Amniotic epithelial cell (primary cell): ENCODE measurements at places on chromosomes 6 and 20.
A peak's percentile ranks its signal among the peaks of the same experiment; 100 is the strongest.

- peak; percentile 3 for DNase-seq
These were observed 264.3 kb upstream of the RIMS1 start for GRCh38 chr6:71621918-71622519.

GRCh38 chr6:106254636-106255035, 70.9 kb downstream of the ATG5 start:
- peak; percentile 62 for DNase-seq

GRCh38 chr20:37673444-37673843, 20.4 kb upstream of the CTNNBL1 start:
- no peak for DNase-seq

GRCh38 chr6:106546691-106547414, 82.4 kb downstream of the RTN4IP1 start:
- peak; percentile 84 for DNase-seq

DNA sequence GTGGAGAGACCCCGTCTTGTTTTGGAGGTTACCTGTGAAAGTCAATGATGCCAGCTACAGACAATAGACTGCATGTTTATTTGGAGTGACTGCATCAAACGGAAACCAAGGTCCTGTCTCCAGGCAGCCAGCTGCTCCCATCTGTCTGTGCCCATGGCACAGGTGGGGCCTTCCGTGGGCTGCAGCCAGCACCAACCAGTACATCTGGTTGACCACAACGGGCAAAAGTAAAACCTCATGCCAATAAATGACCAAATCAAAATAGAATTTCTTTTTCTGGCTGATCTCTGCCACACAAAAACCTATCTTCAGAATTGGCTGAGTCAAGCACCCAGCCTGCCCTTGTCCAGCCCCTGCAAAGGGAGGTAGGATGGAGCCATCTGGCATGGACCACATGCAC, 33.5 kb downstream of the DLL1 start:
- DNase-seq = no peak

DNA sequence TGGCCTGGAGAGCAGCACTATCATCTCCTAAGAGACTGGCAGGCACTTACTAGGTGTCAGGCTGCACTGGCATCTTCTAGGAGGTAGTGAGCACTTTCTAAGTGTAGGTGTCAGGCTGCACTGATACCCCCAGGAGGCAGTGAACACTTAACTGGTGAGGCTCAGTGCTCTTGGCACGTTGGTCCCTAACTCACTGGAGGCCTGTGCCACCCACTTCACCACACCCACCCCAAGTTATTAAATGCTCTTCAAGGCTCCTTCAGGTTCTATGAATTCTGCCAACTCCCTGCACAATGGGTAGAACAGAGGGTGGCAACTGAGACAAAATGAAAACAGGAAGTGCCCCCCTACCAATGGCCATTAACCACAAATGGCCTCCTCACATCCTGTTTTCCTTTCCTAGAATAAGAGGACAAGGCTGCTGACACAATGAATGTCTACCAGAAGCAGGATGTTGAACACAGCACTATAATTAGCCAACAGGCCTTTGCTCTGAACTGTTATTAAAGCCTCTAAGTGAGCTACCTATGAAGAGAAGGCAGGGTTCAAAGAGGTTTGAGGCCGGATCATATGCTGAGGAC, 29.4 kb downstream of the NCOA5 start:
- no peak for DNase-seq

DNA sequence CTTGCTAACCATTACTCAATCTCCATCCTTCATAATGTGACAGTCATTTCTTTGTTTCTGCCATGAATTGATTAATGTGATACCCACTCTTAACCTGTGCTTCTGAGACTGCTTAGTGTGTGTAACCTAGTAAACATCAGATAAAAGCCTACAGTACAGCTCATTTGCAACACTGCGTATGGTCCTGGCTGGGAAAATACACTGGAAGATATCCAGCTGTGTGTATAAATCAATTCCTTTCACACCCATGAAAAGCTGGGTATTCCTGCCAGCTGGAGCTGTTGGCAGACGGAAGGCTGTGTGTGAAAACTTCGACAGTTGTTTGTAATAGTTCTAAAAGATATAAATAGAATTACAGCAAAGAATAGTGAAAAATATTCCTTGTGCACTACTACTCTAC, 509.2 kb downstream of the FRK start:
- no peak for DNase-seq

GRCh38 chr6:36320475-36320874, 16.2 kb downstream of the BNIP5 start:
- peak; percentile 22 for DNase-seq

GRCh38 chr6:35747877-35748276, 11.0 kb downstream of the ARMC12 start:
- no peak for DNase-seq

DNA sequence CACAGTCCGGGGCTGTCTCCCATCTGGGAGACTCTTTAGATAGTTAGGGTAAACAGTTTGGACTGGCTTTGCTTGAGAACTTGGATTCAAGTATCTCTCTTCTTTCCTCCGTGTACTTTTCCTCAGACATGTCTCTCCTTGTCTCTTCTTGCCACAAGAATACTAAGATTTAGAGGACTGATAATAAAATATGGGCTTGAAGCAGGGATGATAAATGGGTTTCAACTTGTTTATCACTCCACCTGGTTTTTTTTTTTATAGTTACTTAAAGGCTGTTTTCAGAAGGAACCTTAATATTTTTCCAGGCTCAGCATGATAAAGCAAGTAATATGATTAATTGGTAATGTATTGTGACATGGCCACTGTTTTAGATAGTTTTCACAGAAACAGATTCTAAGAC, 40.9 kb upstream of the KIF13A start:
- DNase-seq = no peak

- no peak for DNase-seq
These were observed 189.7 kb downstream of the SYNDIG1 start for GRCh38 chr20:24658920-24659660.

DNA sequence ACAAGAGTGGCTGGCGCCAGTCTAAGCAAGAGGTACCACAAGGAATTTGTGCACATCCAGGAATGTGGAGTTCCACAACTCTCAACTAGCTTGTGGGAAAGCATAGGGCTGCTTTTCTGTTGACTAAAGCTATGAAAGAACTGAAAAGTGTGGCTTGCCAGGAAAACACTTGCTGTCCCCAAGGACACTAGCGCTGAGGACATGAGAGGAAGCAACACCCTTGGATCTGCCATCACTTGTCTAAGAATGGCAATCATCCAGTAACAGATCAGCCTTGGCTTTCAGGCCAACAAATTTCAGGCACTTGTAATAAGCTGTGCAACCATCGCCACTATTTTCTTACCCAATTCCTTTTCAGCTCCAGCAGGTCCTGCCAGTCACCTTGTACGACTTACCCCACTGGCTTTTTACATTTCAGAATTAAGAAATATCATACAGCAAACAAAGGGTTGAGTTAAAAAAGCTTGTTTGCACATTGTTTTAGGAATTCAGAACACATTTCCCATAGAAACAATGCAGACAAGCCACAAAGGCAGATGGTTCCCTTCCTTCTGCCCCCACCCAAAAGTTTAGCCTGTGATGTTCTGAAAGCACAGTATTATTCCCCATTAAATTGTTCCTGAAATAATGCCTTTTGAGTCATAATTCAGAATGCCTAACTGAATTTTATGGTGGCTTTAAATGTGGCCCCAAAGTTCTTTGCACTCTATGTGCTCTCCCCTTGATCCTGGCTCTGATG, 57.9 kb upstream of the SSTR4 start:
- peak; percentile 3 for DNase-seq

- peak; percentile 31 for DNase-seq
These were observed 47.5 kb downstream of the CD83 start for GRCh38 chr6:14165091-14165490.

GRCh38 chr20:58875541-58876134, 23.1 kb downstream of the GNAS start:
- peak; percentile 47 for DNase-seq

DNA sequence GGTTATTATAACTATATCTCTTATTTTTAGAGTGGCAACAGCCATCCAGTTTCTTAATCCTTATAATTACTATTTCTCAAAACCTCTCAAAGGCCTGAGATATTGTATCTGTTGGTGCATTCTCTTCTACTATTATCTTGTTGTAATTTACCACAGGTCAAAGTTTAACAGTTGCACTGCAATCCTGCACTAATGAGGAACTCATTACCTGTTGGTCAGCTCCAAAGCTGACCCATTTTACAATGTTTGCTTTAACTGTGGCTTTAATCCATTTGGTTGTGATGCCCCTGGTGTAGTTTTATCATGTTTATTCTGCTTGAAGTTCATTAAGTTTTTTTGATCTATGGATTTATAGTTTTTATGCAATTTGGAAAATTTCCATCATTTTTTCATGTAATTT, 6.3 kb upstream of the ADGB start:
- no peak for DNase-seq

DNA sequence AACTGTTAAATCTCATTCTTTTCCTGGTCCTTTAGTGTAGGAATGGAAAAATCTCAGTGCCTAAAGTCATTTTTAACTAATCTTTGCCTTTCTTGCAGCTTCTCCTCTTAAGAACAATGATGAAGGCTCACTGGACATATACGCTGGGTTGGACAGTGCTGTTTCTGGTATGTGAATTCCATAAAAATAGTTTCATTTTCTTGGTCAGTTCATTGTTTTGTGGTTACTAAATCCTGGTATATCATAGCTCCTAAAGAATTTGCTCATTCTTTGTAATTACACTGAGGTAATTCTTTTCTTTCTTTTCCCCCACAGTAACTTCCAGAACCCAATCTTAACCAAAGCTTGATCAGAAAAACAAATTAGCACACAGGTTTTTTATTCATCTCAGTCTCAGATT, 23.4 kb downstream of the CASP8AP2 start:
- peak; percentile 73 for DNase-seq

- DNase-seq = no peak
These were observed 18.1 kb downstream of the PLEKHG1 start for GRCh38 chr6:150617496-150618460.

GRCh38 chr6:32154514-32155161, 697 bp downstream of the PPT2 start:
- DNase-seq = peak; percentile 54

DNA sequence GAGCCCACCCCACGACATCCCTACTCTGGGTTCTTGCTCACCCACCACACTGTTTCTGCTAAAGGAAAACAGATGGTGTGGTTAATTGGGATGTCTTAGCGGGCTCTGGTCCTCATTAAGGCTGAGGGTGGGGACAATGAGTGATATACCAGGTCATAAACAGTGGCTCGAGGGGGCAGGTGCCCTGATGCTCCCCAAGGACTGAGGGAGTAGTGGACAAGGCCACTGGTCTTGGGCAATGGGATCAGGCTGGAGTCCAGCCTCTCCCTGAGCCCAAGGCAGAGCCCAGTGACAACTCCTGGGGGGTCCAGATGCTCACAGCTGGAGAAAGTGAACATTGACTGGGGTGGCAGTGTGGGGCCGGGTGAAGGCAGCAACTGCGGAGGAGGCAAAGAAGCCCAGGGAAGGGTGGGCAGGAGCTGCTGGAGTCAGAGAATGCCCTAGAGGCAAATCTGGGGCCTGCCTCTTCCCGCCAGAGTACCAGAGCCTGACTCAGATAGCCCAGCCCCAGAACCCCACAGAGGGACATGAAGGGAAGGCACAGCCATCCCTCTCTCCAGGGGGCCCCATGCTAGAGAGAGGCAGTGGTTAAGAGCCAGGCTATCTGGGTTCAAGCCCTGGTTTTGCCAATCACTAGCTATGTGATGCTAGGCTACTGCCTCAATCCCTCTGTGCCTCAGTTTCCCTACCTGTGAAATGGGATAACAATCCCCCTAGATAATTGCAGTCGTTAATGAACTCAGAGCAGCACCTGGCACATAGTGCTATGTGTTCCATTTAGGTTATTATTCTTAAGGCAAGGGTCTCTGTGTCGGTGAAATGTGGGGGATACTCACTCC, 72.3 kb downstream of the MRPL14 start:
- DNase-seq = no peak

GRCh38 chr6:74623027-74623426, 582.8 kb downstream of the COL12A1 start:
- no peak for DNase-seq
